ENCODE measurements at places on chromosomes 4 and X. TPM values are rescaled to one million over a fixed set of nuclear protein-coding genes. Genes with fewer than 3 reads are reported as not detected.
A peak's percentile ranks its signal among the peaks of the same experiment; 100 is the strongest.

GRCh38 chr4:155899891-155900290 is 3.6 kb upstream of the TDO2 start:
- DNase-seq: no peak

DNA sequence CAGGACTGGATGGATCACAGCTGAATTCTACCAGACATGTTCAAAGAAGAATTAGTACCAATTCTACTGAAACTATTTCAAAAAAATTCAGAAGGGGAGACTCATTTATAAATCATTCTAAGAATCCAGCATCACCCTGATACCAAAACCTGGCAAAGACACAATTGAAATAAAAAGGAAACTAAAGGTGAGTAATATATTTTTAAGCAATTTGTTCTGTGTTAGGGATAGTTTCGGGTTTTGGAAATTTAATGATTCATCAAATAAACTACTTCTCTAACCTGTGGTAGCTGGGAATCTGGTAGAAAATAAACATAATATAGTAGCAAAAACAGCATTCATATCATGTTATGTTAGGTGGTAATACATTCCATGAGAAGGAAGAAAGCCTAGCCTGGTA is 662.2 kb upstream of the BOD1L1 start:
- no peak for DNase-seq

DNA sequence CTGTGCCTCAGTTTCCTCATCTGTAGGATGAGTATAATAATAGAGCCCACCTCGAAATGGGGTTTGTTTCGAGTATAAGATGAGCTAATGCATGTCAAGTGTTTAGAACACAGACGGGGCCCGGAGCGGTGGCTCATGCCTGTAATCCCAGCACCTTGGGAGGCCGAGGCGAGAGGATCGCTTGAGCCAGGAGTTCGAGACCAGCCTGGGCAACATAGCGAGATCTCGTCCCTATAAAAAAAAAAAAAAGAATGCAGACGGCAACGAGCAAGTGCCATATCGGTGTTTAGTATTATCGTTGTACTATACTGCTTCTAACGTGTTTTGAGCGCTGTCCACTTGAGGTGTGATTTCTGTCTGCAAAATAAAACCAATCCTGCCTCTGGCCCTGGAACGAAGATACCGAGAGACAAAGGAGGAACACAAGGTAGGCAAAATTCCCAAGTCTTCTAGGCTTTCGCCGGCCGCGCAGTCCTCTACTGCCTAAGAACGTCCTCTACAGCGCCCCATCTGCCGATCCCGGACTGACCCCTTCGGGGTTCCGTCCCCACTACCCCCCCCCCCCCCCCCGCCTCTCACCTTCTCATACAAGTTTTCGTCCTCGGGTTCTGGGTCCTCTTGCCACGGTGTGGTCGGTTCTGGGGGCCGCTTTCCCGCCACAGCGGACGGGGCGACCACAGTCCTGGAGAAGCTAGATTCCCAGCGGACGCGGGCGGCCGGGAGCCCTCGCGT is 442 bp downstream of the NDUFB11 start:
- DNase-seq: no peak

Gene CT45A10
- total RNA-seq: not detected

- no peak for DNase-seq
Measured at GRCh38 chr4:159071969-159072765, 30.7 kb upstream of the RAPGEF2 start.

DNA sequence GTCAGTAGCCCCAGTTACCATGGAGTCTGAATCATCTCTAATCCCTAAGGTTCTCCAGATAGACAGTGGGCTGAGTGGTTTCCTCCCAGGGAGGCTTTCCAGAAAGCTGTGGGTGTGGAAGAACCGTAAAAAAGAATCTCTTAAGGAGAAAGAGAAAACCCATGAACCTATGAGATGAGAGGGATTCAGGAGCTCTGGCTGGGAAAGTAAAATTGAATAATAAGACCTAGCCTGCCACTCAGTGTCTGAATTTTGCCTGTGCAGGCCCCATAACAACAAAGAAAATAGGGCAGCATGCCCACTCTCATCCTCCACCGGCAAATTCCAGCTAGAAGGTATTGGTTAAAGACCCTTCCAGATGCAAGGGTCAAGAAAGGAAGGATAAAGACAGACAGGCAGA is 16.9 kb downstream of the AWAT2 start:
- no peak for DNase-seq

Gene MAGEB2
- total RNA-seq: not detected

GRCh38 chr4:82898322-82899243 is 2.0 kb upstream of the THAP9 start:
- DNase-seq: peak; percentile 43

All from OCI-LY7 (cell line).